HCT116 (cell line): ENCODE measurements at places on chromosomes 3 and 15. TPM values are rescaled to one million over a fixed set of nuclear protein-coding genes. Genes with fewer than 3 reads are reported as not detected.

GNB4 gene
- 0.10 TPM for total RNA-seq

FEZF2 gene
- total RNA-seq, result not detected

ADCY5 gene
- 0.49 TPM for total RNA-seq

C3orf20 gene
- total RNA-seq, result 0.20 TPM
